Activated CD4-positive, alpha-beta T cell treated with anti-CD3 and anti-CD28 coated beads for 1 hour (primary cell): ENCODE measurements at places on chromosomes 4 and X.

- DNase-seq: no peak
These were observed 294.7 kb downstream of the NAF1 start for GRCh38 chr4:162871990-162872389.

- DNase-seq: no peak
These were observed 15.4 kb downstream of the GK start for GRCh38 chrX:30668581-30668980.

GRCh38 chr4:107619731-107620130 lies 100.3 kb downstream of the PAPSS1 start:
- no peak for DNase-seq

DNA sequence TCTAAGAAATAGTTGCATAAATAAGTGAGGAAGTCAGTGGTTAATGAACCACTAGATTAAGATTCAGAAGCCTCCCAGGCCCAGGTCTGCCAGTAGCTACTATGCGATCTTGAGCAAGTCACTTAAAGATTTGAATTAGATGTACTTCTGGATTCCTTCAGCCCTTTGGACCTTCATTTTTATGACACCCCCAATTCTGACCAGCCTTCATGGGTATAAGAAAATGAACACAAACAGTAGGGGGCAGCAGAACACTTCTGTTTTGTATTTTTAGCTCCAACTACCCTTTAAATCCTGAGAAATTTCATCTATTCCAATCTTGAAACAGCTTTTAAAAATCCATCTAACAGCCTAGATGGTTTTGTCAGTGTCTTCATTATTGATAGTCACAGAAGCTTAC lies 19.0 kb downstream of the TMEM47 start:
- DNase-seq: no peak

- DNase-seq: no peak
These were observed 21.2 kb downstream of the USP53 start for GRCh38 chr4:119233750-119234149.

DNA sequence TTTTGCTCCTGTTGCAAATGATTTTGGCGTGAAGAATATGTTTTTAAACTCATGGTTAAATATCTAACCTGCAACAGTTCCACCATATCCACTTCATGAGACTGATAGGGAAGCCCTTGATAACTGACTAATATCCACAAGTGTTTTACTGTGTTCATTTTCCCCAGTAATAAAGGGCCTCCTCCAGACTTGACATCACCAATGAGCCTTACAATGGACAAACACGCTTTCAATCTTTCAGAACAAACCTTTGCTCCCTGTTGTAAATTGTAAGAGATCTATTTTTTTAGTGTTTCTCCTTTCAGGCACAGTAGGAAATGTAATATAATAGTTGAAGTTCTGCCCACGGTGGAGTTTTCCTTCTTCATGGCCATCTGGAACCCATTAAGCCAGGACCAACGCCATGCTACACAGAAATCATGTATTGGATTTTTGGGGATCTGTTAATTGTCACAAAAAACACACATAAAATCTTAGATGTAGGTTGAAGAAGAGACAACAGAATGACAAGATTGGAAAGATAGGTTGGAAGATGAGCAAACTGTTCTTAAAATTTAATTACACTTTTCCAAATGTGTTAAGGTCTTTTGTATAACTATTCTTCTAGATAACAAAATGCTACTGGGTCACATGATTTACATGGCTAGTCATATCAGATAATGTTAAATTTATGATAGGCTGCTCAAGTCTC lies 1030.1 kb downstream of the FSTL5 start:
- no peak for DNase-seq

DNA sequence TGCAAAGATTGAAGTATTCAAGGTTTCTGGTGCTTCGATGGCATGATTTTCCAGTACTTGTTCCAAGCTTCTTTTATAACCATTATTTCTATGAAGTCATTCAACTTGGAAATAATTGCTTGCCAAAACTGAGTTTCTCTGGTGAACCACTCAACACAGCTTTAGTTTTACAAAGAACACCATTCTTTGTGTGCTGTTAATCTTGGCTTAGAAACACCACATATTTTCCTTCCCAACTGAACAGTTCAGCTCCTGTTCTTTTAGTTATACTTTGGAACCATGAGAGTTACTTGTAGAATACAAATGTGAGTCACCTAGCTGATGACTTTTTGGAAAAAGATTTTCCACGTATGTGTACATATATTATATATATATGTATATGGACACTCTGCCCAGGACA lies 32.7 kb downstream of the TMEM47 start:
- no peak for DNase-seq

DNA sequence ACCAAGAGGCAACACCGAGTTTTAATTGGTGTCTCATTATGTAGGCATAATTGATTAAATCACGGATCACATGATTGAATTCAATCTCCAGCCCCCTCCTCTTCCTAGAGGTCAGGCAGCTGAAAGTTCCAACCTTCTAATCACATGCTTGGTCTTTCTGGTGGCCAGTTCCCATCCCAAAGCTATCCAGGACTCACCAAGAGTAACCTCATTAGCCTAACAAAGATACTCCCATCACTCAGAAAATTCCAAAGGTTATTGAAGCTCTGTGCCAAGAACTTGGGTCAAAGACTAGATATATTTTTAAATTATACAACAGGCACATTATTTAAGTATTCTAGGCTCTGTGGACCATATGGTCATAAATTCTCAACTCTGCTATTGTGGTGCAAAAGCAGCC lies 65.1 kb downstream of the SLC10A7 start:
- no peak for DNase-seq

DNA sequence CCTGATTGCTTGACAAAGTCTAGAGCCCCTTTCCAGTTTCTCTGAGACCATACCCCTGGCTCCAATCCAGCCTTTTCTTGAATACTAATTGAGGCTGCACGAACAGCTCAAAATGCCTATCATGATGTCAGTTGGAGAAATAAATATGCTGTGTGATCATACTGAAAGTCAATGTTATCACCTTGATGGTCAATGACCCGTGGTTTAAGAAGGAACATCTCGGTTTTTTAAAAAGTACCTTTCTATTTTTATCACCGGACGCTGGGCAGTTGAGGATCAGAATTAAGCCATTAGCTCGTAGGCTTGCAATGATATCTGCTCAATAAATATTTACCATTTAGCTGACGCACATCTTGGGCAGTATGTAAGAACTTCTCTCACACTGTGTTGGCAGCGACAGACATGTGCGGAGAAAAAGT lies 852 bp upstream of the WDR44 start:
- no peak for DNase-seq
